HS-27A (cell line): ENCODE measurements at places on chromosomes 3 and 15.
A peak's percentile ranks its signal among the peaks of the same experiment; 100 is the strongest.

GRCh38 chr3:188663839-188664238 lies 507.9 kb upstream of the TPRG1 start:
- DNase-seq, result no peak

- DNase-seq, result peak; percentile 86
Measured at GRCh38 chr3:55198554-55198953, 270.7 kb upstream of the LRTM1 start.

DNA sequence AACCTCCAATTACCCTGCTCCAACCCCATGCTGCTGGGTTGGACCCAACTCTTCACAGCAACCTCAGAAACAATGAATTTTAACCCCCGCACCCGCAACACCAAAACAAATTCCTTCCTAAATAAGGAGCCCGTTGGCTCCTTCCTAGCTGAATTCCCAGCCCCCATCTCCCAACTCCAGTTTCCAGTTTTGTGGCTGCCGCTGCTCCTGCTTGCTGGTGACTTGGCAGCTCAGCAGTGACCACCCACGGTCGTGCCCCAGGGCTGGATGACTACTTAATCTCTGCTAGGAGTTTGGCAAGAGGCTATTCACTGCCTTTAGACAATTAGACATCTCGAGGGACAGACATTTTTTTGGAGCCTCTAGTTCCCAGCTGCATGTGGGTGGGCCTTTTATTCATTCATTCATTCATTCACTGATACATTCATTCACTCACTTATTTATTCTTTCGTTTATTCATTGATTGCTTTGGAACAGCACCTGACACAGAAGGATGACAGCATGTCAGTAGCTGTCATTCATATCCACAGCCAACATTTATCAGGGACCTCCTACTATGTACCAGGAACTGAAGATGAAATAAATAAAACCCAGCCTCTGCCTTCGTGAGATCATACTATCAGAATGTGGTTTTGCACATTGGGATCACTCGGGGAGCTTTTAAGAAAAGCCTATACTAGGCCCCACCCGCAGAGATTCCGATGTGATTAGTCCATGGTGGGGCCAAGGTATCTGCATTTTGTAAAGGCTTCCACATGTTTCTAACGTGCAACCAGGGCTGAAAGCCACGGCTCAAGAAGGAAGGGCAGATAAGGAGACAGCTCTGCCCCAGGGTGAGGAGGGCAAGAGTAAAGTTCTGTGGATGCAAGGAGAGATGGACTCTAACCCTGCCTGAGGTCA lies 256.5 kb downstream of the SHQ1 start:
- peak; percentile 47 for DNase-seq

GRCh38 chr15:91264651-91265351 lies 164.7 kb downstream of the SV2B start:
- no peak for DNase-seq

DNA sequence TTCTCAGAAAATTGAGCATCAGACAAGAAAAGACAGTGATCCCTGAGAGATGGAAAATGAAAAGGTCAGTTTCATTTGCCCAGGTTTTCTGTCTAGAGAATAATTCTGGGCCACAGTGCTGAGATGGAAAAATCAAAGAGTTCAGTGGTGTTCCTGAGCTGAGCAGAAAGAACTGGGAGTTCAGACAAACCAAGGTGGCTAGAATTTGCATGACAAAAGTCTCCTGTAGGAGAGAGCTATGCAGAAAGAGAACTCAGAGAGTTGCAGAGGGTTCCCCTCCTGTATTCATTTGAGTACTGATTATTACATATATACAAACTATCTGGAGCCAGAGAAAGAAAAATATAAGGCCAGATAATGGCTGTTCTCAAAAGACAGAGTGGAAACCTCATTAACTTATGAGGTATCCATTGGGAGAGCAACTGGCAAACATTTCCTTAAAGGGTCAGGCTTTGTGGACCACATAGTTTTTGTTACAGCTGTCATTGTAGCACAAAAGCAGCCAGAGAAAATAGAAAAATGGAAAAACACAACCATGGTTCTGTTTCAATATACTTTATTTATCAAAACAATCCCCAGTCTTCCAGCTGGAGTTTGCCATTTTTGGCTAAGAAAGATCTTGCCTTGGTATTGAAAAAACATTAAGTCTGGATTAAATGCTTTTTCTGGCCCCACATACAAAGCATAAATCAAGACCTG lies 1004.1 kb downstream of the TBL1XR1 start:
- DNase-seq, result no peak

GRCh38 chr3:139745831-139746230 lies 68.1 kb upstream of the NMNAT3 start:
- no peak for DNase-seq

- DNase-seq, result no peak
Measured at GRCh38 chr3:27319847-27320526, 49.2 kb downstream of the NEK10 start.

- DNase-seq, result no peak
Measured at GRCh38 chr15:48775546-48775945, 35.3 kb downstream of the CEP152 start.

DNA sequence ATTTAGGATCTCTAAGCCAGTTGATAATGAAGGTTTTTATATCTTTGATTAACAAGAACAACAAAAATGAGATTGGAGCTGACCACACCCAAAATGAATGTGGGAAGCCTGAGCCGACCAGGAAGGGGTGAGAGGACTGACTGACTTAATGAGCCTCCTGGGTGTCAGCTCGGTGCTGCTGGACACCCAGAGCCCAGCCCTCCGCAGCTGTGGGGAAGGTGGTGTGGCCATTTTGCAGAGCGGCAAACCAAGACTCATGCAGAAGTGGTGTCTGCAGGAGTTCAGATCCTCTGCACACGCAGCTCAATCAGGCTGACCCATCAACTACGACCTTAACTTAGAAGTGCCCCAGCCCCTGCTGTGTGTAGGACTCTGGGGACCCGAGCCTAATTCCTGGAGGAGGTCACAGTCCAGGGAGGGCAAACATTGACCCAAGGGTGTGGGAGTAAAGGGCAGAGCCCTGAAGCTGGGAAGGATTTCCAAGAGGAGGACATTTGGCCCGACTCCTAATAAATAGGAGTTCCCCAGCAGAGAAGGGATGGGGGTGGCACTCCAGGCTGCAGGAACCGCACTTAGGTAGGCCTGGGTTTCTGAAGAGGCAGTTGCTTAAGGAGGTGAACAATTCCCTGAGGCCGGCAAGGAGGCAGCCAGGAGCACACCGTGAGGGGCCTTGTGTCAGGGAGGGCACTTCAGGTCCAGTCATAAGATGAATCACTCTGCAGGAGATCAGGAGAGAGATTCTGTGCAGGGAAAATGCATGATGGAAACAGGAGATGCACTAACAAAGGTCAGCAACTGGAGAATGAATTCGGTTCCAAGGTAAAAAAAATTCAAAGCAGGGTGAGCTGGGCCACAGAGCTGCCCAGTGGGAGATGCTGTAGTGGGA lies 197.1 kb upstream of the TPM1 start:
- DNase-seq, result no peak

- peak; percentile 61 for DNase-seq
Measured at GRCh38 chr3:58093574-58094195, 85.5 kb downstream of the FLNB start.

DNA sequence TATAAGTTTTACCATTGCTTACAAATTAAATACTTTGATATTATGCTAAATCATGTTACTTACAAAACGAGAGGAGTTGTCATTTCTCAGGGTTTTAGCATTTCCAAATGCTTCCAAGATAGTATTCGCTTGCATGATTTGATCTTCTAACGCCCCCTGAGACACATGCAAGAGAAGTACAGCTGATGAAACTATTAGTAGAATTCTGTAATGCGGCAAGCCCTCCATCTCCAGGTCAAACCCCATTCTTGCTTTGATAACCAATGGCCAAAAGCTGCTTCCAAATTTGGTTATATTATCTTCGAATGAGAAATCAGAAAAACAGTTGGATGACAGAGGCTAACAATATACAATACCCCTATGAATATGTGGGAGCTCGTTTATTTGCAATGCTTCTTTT lies 14.7 kb downstream of the MYH15 start:
- no peak for DNase-seq

DNA sequence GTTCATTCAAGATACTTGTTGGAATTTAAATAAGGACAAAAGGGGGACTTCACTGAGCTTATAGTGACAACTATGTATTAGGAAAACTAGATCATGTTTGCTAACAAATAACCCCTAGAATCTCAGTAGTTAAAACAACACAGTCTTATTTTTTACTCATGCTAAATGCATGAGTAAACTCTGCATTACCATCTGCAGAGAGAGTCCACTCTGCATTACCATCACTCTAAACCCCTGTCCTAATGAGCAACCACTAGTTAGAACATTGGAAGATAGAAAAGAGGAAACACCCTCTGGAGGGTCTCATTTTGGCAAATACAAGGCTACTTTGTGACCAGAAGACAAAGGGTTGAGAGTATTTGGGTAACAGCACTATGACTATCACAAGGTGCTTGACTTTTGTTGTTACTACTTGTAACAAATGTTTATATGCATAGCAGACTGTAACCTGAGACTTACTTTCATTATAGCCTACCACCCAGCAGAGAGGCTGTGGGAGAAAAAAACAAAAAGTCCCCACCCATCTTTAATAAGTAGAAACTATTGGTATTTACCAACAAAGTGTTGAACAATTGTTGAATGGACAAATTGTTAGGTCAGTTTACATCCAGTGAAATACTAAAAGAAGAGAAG lies 99.1 kb downstream of the OXSM start:
- no peak for DNase-seq

DNA sequence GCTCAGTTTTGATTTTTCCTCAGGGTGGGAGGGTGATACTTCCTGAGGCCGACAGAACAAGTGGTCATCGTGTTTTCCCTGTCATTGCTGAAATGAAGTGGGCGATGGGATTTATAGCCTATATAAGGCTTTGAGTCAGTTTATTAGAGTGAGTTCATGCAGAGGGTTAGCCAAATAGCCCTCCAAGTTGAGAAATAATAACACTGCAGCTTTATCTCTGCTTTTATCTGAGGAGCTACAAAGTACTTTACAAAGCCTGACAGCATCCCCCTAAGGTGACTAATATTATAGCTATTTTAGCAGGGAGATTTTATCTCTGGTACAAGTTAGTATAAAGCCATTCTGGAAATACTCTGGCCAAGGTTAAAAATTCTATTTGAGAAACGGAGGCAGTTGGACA lies 389.6 kb downstream of the MFSD1 start:
- DNase-seq, result peak; percentile 58

- no peak for DNase-seq
Measured at GRCh38 chr3:50588759-50589433, 19.6 kb downstream of the HEMK1 start.

- no peak for DNase-seq
Measured at GRCh38 chr3:131048030-131048429, 21.4 kb downstream of the NEK11 start.

GRCh38 chr3:40782111-40782721 lies 257.5 kb downstream of the ZNF621 start:
- DNase-seq, result no peak

DNA sequence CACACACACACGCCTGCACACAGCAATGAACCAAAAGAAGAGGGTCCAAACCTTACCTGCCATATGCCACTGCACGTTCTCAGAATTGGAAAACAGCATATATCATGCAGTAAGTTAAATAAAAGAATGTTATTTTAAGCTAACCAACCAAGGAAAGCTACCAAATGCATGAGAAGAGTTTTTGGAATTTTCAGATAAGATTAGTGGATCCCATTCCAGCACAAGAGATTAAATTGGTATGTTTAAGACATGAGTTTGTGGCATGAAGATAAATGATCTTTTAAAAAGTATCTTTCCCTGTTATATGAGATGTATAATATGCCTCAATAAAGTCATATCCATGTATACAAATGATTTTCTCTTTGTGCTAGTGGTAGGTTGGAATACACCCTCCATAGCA lies 811.4 kb downstream of the NR2F2 start:
- DNase-seq, result no peak

- DNase-seq, result peak; percentile 30
Measured at GRCh38 chr3:107846279-107846852, 244.5 kb downstream of the CD47 start.

DNA sequence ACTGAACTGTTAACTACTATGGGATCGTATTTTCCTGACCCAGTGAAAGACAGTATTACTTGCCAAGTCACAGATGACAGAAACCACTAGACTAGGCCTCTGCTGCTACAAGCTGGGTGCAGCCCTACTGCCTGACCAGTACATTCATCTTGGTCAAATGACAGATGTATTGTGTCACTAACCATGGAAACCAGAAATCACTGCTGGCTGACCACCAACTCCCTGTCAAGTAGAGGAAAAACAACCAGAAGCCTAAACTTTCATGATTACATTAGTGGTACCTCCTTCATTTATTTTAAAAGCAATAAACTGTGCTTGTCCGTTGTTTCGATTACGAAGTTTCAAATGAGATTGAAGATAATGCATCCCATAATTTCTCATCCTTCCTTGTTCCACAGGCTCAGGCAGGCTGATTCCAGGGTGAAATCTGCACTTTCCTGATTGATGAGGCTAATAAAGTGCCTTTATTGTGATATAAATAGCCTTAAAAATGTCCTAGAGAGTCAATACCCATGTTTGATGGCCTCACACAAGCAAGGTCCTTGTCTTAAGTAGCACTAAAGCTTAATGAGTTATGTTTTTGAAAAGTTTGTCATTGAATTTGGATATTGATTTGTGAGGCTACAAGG lies 309.7 kb downstream of the LSAMP start:
- no peak for DNase-seq

- DNase-seq, result no peak
Measured at GRCh38 chr3:3778216-3778615, 21.0 kb upstream of the LRRN1 start.

DNA sequence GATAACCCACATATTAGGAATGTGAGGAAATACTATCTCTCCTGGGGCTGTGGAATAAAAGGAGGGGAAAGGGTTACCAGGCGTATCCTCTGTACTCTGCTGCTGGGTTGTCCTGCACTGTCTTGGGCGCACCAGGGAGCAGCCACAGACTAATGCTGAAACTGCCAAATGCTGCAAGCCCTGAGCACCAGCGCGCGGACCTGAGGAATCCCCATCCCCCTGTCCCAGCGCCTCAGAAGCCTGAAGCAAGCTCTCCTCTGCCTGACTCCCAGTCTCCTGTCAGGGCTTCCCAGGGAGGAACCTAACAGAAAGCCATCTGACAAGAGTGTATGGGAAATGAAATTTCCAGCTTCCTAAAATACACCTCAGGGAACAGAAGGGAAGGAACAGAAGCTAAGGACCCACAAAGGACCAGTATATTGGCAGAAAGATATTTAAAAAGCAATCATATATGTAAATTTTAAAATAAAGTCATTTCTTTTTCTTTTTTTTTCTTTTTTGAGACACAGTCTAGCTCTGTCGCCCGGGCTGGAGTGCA lies 158.3 kb upstream of the C2CD4B start:
- no peak for DNase-seq

DNA sequence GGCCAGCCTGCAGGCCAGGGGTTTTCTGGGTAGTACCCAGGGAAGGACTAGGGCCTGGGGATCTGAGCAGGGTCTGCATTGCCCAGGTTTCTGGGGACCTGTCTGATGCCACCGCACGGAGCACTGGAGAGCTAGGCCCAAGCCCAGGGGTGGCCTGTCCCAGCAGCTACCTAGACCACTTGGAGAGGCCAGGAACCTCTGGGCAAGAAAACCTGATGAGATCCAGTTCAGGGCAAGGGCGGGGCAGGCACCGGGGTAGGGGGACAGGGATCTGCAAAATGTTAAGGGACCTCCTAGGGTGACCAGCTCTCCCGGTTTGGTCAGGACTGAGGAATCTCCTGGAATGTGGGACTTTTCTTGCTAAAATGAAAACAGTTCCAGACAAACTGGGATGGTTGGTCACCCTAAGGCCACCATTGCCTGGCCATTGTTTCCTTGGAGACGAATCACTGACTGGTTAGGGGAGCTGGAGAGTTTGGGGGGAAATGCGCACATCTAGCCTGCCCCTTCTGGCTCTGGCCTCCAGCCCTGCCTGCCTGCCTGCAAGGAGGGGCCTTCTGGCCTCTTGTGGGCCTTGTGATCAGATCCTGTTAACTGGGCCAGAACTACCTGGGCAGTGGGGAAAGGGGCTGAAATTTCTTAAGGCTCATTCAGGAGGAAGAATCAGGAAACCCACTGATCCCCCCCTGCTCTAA lies 117.4 kb upstream of the TLE3 start:
- no peak for DNase-seq
